ENCODE measurements at places on chromosomes 2 and 18. TPM values are rescaled to one million over a fixed set of nuclear protein-coding genes. Genes with fewer than 3 reads are reported as not detected.

- no peak for DNase-seq
Measured at GRCh38 chr2:228675091-228675490, 493.6 kb upstream of the SPHKAP start.

DNA sequence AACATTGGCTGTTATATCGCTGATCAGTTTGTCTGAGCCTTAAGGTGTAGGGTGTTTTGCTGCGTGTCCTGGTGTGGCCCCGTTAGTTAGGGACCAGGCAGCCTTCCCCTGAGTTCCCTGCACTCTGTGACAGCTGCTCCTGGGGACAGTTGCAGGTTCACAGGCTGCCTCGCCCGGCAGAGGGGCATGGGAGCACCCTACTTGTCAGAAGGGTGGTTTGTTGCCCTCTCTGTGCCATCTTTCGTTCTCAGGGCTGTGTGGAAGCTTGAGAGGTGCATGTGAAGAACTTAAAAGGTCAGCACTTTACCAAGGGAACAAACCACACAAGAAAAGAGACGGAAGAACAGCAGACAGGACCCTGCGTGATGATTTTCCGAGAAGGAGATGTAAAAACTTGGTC is 159.6 kb downstream of the LDLRAD4 start:
- DNase-seq, result no peak

EVX2 gene
- not detected for total RNA-seq

DNA sequence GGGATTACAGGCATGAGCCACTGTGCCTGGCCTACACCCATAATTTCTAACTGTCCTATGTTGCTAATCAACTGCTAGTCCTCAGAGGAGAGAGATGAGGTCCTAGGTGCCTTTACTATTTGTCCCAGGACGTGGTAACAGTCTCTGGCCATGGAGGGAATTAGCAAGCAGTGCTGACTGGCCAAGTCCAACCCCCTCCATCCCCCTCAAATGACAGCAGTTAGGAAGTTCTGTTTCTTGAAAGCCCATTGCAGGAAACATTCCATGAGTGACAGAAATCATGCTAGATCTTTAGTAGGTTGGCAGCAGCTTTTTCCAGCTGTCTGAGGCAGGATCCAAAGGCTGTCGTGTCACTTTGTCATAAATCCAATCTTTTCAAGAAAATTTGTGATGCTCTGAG is 55.7 kb upstream of the REL start:
- DNase-seq, result no peak

GRCh38 chr2:12587729-12588522 is 128.8 kb upstream of the TRIB2 start:
- no peak for DNase-seq

DNA sequence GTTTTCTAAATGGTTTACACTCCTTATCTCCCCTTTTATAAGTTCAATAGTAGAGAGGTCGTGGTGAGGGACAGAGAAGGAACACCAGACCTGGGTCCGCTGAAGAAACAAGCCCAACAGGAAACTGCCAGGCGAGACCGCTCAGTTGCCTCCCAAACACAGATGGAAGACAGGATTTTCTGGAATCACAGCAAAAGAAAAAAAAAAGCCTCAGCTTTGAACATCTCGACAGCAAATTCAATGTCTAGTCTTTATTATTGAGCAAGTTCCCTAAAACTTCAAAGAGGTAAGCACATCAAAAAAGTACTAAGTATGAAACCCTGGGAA is 33.5 kb upstream of the GNAL start:
- no peak for DNase-seq
